ENCODE measurements at places on chromosomes 11 and 22. TPM values are rescaled to one million over a fixed set of nuclear protein-coding genes. Genes with fewer than 3 reads are reported as not detected.
A peak's percentile ranks its signal among the peaks of the same experiment; 100 is the strongest.

- DNase-seq, result peak; percentile 24
These were observed 10.8 kb downstream of the SLC35C1 start for GRCh38 chr11:45815747-45816146.

DNA sequence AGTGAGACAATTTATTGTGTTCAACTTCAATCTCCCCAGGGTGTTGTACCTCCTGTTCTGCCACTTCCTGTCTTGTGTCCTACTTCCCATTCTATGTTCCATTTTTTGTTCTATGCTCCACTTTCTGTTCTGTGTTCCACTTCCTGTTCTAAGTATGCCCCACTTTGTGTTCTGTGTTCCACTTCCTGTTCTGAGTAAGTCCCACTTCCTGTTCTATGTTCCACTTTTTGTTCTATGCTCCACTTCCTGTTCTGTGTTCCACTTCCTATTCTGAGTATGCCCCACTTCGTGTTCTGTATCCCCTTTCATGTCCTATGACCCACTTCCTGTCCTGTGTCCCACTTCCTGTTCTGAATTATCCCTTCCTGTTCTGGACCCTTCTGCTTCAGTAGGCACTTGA is 732.7 kb downstream of the TBC1D22A start:
- DNase-seq, result no peak

- DNase-seq, result no peak
These were observed 36.1 kb downstream of the ME3 start for GRCh38 chr11:86636275-86636674.

DNA sequence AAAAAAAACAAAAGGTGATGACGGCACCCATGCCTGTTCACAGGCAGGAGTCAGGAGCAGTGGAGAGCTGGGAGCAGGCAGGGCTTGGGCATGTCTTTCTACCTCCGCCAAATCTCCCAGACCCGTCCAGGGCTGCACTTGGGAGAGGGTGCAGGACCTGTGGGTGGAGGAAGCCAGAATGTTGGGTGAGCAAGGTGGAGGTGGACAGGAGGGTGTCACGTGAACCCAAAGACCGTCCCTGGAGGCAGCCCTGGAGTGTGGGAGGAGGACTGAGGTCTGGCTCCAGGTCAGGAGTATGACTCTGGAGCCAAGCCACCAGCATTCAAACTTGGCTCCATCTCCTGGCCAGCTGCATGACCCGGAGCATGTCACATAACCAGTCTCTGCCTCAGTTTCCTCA is 26.6 kb upstream of the RELT start:
- DNase-seq, result no peak

DNA sequence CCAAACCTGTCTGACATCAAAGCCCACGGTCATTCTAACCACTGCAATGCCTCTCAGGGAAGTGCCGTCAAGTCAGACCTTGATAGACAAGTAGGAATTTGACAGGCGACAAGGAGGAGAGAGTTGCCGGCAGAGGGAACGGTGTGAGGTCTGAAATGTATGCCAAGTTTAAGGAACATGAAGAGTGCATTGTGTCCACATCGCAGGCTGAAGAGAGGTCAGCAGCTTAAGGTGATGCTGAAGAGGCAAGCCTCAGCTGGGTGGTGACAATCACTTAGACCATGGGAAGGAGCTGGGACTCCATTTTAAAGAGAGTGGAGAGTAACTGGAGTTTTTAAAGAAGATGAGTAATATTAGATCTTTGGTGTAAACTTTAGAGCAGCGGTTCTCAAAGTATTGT is 104.9 kb upstream of the TBCEL start:
- DNase-seq, result no peak

OR8A1 gene
- total RNA-seq, result not detected

SRSF8 gene
- total RNA-seq, result 6.9 TPM

DBX1 gene
- not detected for total RNA-seq

OR2AG1 gene
- total RNA-seq, result not detected

SDF2L1 gene
- 10.6 TPM for total RNA-seq
